ENCODE measurements at places on chromosomes 1 and 21.

DNA sequence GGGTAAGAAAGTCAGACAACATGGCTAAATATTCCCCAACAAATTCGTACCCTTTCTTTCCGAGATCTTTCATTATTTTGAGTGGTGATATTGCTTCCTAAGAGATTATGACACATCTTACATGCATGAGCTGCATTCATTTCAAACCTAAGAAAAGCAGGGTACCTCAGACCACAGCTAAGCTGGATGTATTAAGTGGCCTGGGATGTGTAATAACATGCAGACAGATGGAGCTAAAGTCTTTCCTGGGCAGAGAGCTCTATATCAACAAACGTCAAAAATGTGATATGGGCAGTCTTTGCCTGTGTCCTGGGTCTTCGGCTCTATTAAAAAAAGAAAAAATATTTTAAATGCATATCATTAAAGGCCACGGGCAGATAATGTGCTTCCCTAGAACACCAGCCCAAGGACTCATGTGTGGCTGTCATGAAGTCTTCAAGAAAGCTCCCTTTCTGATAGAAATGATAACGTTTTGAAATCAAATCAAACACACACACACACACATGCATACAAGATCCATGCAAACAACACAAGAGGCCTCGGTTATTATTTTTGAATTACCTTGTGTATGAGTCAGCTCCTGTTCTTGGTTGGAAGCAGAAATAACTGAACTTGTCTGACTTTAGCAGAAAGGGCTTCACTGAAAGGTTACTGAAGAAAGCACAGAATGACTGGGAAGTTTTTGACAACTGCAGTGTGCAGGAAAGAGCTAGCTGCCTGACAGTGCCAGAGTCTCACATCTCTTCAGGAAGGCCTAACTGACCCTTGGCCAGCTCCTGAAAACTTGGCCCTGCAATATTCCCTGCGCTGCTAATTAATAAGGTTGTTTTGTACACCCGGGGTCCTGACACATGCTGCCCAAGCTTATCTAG, 231.2 kb downstream of the DSCAM start:
- no peak for DNase-seq

DNA sequence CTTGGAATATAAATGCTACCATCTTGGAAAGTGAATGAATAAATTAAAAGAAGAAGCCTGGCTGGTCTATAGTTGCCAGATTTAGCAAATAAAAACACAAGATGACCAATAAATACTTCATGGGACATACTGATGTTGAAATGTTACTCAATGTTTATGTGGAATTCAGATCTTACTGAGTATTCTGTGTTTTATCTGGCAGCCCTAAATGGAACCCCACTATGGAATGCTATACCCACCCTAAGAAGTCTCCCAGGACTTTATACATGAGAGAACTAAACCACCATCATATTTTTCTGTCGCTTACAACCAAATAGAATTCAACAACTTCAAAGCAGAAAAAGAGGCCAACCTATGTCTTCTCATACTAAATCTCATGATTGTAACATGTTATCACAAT, 177.6 kb upstream of the HMCN1 start:
- DNase-seq, result no peak

GRCh38 chr1:67536957-67537666, 106.9 kb upstream of the SERBP1 start:
- no peak for DNase-seq

GRCh38 chr1:54168206-54168965, 15.6 kb upstream of the CDCP2 start:
- no peak for DNase-seq

DNA sequence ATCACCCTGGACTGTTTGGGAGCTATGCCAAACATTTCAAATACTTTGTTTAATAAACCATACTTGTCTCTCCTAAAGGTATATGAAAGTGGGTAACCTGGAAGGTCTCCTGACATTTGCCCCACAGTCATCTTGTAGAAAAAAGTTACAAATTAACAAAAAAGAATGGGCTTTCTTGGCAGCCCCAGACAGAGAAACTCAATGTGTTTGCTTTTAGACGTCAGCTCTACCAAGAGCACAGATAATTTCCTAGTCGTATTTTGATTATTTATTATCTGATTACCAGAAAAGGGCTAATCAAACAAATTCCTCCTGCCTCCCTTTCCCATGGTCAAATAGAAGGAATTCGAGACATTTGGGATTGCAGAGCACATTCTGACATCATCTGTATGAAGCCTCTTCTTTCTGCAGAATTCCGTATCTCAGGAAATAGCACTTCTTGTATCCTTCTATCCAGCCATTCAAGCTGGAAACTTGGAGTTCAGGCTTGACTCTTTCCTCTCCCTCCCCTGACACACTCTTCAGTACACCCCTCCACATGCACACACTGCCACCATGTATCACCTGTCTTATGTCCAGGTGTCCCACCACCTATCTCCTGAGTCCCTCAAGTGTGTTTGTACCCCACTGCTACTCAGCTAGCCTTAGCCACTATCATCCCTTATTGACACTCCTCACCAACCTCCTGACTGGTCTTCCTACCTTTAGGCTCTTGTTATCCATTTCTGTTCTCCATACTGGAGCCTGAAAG, 42.8 kb upstream of the LEPR start:
- no peak for DNase-seq

DNA sequence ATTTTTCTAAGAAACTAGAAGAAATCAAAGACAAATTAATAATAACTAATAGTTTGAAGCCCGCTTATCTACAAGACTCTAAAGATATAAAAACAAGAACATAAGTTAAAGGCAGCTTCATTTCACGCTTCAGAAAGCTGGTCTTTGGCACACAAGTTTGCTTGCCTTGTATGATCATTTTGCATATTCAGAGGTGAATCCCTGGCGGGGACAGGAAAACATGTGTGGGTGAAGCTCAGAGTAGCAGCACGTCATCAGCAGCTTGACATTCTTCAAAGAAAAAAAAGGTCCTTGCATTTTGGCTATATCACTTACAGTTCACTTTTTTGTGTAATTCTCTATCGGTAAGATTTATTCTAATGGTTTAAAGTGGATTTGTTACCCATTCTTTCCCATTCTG, 1911.8 kb downstream of the MRPL39 start:
- no peak for DNase-seq

DNA sequence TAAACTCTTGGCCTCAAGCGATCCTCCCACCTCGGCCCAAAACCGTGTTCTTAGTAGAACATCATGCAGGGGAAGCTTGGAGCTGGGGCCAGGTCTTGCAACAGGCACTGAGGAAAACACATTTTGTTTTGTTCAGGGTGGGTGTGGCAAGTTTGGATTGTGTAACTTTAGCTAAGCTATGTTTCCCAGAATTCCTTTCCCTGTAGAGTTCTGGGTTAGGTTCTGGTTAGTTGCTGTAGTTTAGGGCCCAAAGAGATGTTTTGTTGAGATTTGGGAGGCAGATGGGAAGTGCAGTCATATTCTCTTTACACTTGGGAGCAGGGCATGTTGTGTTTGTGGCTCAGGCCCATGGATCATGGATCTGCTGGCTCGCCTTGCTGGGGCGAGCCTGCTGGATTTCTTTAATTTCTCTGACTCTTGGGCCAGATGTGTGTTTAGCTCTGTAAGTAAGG, 24.0 kb downstream of the PLA2G5 start:
- DNase-seq, result no peak

GRCh38 chr1:64743954-64744491, 852 bp upstream of the RAVER2 start:
- DNase-seq, result no peak

- DNase-seq, result no peak
These were observed 30.0 kb upstream of the SSX2IP start for GRCh38 chr1:84720221-84720780.

GRCh38 chr1:20355828-20356735, 65.4 kb downstream of the VWA5B1 start:
- no peak for DNase-seq

DNA sequence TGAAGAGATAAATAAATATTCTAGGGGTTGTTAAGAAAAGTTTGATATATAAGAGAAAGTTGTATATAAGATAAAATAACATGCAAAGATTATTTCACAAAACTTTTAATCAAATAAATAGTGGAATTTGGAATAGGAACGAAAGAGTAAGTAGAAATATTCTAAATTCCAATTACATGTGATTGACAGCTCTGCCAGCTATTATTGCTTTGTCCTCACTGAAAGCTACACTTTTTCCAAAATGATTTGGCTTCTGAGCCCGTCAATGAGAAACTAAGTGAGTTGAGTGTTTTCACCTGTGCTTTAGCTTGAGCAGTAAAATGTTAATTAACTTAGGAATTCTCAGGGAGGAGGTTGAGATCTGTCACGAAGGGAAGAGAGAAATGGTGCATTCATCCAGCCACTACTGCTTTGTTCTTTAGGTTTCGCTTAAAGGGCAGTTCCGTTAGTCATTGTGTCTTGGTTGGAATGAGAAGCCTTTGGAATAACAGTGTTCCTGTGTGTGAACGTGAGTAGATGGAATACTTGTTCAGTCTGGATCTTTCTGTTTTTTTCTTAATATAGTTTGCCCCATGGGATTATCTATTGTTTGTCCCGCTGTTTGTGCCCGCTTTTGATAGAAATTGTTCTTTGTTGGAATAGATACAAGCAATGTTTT, 63.3 kb upstream of the CR1L start:
- no peak for DNase-seq

- peak; percentile 75 for DNase-seq
These were observed 52.8 kb downstream of the TENT5C start for GRCh38 chr1:117658676-117659075.

DNA sequence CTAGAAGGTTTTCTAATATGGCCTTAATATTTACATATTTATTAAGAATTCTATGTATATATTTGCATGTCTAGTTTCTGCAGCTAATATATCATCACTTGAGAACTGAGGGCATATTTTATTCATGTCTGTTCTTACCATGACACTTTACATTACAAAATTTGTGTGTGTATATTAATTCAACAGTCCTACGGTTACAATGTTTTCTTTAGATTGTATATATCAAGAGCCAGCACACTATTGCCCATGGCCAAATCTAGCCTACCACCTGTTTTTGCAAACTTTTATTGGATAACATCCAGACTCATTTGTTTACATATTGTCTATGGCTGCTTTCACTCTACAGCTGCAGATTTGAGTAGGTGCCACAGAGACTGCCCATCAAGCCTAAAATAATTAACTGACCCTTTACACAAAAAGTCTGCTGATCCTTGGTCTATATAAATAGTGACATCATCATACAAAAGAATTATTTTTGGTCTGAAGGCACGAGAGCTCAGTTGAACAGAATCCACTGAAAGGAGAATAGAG, 577.4 kb upstream of the PBX1 start:
- DNase-seq, result no peak

DNA sequence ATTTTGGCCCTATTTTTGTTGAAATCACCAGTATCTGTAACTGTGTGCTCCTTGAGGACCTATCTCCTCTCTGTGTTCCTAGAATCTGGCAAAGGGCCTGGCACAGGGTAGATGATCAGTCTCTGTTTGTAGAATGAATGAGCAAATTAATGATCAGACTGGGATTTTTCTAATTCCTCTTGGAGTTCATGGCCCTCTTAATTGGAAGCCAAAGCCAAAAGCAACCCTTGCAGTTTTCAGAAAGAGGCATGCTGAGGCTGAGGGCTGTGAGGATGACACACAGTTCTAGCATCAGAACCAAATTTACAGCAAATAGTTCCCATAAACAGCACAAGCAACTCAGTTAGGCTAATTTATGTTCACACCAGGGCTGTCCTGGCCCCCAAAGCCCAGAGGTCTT, 111.1 kb upstream of the BEND5 start:
- no peak for DNase-seq

DNA sequence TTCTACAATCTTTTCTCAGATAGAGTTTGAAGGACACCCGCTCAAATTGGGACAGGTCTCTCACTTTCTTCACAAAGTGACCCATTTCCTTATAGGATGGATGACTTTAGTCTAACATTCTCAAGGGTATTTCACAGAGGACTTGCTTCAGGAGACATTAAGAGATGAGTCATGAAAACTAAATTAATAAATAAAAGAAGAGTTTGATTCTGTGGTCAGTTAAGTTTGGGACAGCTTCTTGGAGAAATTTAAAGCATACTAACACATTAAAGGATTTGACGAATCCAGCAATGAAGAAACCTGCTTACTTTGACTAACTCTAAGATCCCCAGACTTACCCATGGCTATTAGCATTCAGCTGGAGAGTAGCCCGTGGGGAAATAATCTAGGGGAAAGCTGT, 95.6 kb upstream of the RAB3GAP2 start:
- no peak for DNase-seq

GRCh38 chr1:19196331-19196730, 13.7 kb downstream of the UBR4 start:
- no peak for DNase-seq

GRCh38 chr1:55425310-55425930, 210.3 kb upstream of the USP24 start:
- DNase-seq, result no peak

DNA sequence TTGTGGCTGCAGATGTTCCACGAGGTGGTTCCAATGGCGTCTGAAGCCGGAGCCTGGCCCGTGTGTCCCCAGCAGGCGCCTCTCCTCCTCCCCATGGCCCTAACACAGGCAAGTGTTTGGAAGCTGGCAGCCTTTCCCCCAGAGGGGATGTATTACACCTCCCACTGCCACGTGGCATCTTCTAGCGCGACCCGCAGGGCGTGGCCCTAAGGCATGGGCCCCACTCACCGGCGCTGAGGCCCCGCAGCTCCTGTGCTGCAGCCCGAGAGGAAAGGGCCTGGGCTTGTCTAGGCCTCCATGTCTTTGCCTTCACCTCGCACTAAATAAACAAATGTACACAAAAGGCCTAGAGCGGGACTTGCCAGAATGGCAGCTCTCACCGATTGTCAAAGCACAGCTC, 37.9 kb downstream of the SLC66A1 start:
- no peak for DNase-seq

DNA sequence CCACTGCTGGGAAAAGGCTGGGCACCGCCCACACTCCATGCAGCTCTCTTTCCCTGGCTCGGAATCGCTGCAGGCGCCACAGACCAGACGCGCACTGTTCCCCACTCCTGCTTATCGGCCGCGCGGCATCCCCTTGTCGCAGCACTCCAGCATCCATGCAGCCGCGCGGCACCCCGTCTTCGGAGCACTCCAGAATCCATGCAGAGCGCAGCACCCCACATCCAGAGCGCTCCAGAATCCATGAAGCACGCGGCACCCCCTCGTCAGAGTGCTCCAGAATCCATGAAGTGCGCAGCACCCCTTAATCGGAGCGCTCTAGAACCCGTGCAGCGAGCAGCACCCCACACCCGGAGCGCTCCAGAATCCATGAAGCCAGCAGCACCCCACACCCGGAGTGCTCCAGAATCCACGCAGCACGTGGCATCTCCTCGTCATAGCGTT, 9.5 kb downstream of the TFF3 start:
- no peak for DNase-seq

- no peak for DNase-seq
These were observed 13.2 kb upstream of the A3GALT2 start for GRCh38 chr1:33334081-33334552.

GRCh38 chr1:226978432-226979114, 38.5 kb downstream of the COQ8A start:
- no peak for DNase-seq

- DNase-seq, result no peak
These were observed 95.3 kb upstream of the KIAA0040 start for GRCh38 chr1:175287849-175288248.

GRCh38 chr1:32783851-32784250, 33.3 kb downstream of the YARS1 start:
- no peak for DNase-seq

Measured in activated T-cell treated with anti-CD3 and anti-CD28 coated beads, Interleukin-2, amount 50 U/mL, for 72 hours (primary cell).